H9 (cell line): ENCODE measurements at places on chromosomes 6 and 20. TPM values are rescaled to one million over a fixed set of nuclear protein-coding genes. Genes with fewer than 3 reads are reported as not detected.

The C4A gene
- 4.3 and 5.1 TPM in 2 replicates for total RNA-seq

The RAET1G gene
- total RNA-seq = not detected in 2 replicates

The LINC00237 gene
- total RNA-seq = 0.24 and 0.90 TPM in 2 replicates

The STX11 gene
- total RNA-seq = 0.11 and 0.22 TPM in 2 replicates

The HAO1 gene
- total RNA-seq = not detected in 2 replicates

The FAM217A gene
- not detected in 2 replicates for total RNA-seq

The RIMS1 gene
- total RNA-seq = 0.83 and 1.2 TPM in 2 replicates

The SIRPB1 gene
- total RNA-seq = 0.46 and 1.0 TPM in 2 replicates

The NNAT gene
- total RNA-seq = 42.5 and 43.1 TPM in 2 replicates

The TBX18 gene
- total RNA-seq = 0.02 TPM in 1 of 2 replicates, not detected in the other

The TNXB gene
- total RNA-seq = 5.0 and 5.2 TPM in 2 replicates

The CHRNA4 gene
- total RNA-seq = 1.1 and 2.5 TPM in 2 replicates

The TMC2 gene
- not detected in 2 replicates for total RNA-seq

The OR2H1 gene
- not detected in 2 replicates for total RNA-seq
